GM12892 (cell line): ENCODE measurements at places on chromosomes 16 and 17.

GRCh38 chr16:66050991-66051390 is 315.5 kb upstream of the CDH5 start:
- DNase-seq: no peak

GRCh38 chr16:85402910-85403692 is 210.0 kb upstream of the GSE1 start:
- no peak for DNase-seq

DNA sequence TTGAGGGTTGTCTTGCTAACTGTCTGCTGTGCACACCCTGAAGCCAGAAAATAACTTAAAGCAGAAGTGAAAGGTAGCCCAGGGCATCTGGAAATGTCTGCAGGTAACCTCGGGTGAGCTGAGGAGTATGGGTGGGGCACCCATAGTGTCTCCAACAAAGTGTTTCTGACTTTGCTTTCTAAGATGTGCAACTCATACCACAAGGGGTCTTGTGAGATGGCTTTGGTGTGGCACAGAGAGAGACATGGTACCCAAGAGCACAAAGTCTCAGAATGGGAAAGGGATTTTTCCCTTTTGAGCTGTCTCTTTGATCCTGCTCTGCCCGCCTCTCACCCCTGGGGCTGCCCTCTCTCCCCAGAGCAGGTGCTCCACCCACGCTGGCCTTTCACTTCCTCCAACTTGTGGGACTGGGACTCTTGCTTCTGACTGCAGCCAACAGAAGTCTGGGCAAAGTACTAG is 6.9 kb downstream of the CHD9 start:
- no peak for DNase-seq

DNA sequence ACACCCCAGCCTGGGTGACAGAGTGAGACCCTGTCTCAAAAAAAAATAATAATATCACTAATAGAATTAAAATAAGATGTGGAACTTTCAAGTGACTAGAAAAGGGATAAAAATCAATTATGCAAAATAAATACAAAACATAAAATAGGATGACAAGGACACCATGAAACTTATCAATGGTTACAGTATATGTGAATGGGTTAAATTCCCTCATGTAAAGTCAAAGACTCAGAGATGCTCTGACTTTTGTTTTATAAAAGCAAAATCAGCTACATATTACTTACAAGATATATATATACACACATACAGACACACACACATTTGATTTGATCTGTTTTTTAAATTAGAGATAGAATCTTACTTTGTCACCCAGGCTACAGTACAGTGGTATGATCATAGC is 33.5 kb upstream of the SCNN1B start:
- no peak for DNase-seq

DNA sequence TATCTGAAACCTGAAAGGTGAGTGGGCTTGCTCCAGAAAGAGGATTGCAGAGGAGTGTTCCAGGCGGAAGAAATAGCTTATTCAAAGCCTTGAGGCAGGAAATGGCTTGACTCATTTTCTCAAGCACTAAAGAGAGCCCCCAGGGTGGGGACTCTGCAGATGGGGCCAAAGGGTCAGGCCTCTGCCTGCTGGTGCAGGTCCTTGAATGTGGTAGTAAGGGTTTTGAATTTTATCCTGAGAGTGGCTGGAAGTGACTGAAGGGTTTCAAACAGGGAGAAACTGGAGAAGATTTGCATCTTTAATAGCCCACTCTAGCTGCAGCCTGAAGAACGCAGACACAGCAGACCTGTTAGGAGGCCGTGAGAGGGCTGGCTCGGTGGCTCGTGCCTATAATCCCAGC is 144.4 kb downstream of the CCT6B start:
- no peak for DNase-seq

GRCh38 chr17:82317394-82318168 is at the start of gene CD7:
Gene CD7, minus strand, starts transcription at chr17:82317608. Its CDS starts 113 bp downstream, at chr17:82317495.
- DNase-seq: no peak

GRCh38 chr16:72827866-72828265 is 220.1 kb downstream of the ZFHX3 start:
- no peak for DNase-seq
